ENCODE measurements at places on chromosomes 3 and 15. TPM values are rescaled to one million over a fixed set of nuclear protein-coding genes. Genes with fewer than 3 reads are reported as not detected.
A peak's percentile ranks its signal among the peaks of the same experiment; 100 is the strongest.

TRPM1 gene
- under 0.01 TPM for total RNA-seq

PDCD7 gene
- 20.7 TPM for total RNA-seq

CCDC33 gene
- 0.86 TPM for total RNA-seq

RTP3 gene
- 0.43 TPM for total RNA-seq

TRAK1 gene
- 44.5 TPM for total RNA-seq

STRIT1 gene
- not detected for total RNA-seq

TMC3 gene
- total RNA-seq: not detected

ALS2CL gene
- total RNA-seq: 2.6 TPM

GRCh38 chr15:51403072-51403878, 61.8 kb downstream of the GLDN start:
- DNase-seq: peak; percentile 58

DNA sequence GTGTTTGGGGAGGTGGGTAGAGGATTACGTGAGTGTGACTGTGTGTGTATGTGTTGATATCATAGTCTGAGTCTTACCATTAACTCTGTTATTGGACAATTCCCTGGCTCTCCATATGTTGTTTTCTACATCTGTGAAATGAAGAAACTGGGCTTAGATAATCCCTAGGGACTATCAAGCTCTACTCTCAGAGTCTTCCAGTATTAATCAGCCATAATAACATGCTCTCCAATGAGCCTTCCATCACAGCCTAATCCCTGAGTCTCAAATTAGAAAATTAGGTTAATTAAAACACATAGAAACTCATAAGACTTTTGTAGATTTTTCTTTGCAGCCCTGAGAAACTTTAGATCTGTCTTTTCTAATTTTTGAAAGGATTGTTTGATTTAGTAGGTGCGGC, 404.2 kb upstream of the RARB start:
- no peak for DNase-seq

DNA sequence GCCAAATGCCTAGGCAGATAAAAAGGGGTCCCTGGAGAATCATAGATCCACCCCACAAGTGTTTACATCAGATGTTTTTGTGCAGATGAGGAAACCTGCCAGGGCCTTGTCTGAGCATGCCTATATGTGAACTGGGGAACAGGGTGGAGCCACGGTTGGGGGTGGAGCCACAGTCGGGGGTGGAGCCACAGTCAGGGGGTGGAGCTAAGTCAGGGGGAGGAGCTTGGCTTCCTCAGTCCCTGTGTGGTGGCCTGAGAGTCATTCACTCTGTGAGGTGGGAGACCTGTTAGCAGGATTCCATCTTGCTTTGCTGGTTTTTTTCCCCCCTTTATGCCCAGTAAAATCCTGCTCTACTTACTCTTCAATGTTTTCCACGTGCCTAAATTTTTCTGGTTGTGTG, 57.8 kb upstream of the TGFBR2 start:
- no peak for DNase-seq

- peak; percentile 78 for DNase-seq
Observed at GRCh38 chr3:53160660-53161449, at the start of gene PRKCD. PRKCD (plus strand) TSS chr3:53161209; CDS start chr3:53178423, 17,214 bp downstream.

DNA sequence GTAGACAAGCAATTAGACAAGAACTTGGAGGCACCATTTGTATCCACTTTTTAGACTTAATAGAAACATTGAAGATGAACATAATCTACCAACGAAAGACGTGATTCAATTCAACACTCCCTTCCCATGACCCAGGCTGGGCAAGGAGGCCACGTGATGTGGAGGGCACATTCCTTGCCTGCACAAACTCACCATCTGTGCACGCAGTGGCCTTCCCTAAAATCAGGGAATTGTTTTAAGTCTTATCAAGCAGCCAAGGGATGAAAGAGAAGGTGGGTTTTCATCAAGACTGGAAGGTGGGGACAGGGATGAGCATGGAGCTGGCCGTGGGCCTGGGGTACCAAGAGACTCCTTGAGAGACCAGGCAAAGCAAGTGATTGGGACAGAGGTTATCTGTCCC, 13.5 kb downstream of the STARD5 start:
- no peak for DNase-seq

- DNase-seq: no peak
Observed at GRCh38 chr3:173253471-173253870, 112.4 kb upstream of the SPATA16 start.

- no peak for DNase-seq
Observed at GRCh38 chr15:85475711-85476110, 95.3 kb downstream of the AKAP13 start.

GRCh38 chr3:40379674-40380306, 7.2 kb upstream of the ENTPD3 start:
- peak; percentile 13 for DNase-seq

GRCh38 chr3:95037097-95037496, 974.2 kb downstream of the NSUN3 start:
- DNase-seq: no peak

DNA sequence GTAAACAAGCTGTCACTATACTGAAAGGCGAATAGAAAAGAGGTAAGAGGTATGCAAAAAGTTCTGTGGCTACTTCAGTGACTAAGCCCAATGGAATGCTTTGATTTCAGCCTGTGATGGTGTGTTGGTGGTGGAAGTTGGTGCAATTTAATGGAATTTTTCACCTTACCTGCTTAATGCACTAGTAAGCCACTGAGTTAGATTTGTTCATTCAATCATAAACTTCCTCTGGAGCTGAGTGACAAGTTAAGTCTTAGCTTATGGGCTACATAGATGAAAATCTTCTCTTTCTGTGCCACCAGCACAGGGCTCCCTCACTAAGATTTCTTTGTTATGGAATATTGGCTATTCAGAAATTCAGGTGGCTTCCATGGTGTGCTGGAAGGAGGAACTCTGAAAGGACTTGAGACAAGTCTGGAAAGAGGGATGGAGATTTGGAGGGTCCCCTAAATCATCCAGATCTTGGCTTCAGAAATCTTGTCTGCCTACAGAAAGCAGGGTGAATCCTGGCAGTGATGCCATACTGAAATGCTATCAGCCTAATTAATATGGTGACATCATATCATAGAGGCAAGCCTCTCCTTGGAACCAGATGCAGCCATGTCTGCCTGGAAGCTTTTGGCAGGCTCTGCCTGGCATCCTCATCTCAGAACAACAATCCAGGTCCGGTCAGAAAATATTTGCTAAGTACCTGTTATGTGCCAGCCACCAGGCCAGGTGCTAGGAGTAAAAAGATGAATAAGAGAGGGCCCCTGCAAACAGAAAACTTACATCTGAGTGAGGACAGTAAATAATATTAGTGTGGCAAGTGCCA, 8.1 kb upstream of the GAP43 start:
- DNase-seq: peak; percentile 1

GRCh38 chr3:53939813-53940212, 48.2 kb upstream of the SELENOK start:
- DNase-seq: no peak

DNA sequence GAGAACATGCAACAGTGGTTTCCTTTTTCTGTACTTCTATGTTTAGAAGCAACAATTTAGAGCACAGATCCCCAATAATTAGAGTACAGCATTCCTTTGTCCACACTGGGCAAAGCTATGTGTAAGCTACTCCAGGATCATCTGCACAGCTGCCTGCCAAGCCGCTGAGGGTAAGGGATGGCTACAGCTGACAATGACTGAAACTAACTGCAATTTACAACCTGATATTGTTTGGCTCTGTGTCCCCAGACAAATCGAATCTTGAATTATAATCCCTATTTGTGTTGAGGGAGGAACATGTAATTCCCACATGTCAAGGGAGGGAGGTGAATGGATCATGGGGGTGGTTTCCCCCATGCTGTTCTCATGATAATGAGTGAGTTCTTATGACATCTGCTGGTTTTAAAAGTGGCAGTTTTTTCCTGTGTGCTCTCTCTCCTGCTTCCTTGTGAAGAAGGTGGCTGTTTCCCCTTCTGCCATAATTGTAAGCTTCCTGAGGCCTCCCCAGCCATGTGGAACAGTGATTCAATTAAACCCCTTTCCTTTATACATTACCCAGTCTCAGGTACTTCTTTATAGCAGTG, 54.8 kb upstream of the TNFSF10 start:
- DNase-seq: no peak

DNA sequence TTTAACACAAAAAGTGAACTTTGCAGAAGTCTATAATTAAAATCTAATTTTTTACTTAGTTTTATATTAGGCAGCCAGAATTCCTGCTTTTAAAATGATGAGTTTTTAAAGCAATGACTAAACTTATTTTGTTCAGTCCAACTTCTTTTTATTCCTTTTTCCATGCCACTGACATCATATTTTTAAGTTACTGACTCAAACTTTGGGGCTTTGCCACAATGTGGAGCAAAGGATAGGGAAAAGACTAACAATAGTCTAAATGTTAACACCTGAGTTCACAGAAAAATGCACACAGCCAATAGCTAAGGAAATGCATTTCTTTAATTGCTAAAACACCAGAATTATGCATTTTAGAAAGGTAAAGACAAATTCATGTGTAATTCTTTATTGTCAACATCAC, 647.6 kb upstream of the DPPA4 start:
- no peak for DNase-seq

- no peak for DNase-seq
Observed at GRCh38 chr3:126508564-126508964, 9.0 kb downstream of the UROC1 start.

DNA sequence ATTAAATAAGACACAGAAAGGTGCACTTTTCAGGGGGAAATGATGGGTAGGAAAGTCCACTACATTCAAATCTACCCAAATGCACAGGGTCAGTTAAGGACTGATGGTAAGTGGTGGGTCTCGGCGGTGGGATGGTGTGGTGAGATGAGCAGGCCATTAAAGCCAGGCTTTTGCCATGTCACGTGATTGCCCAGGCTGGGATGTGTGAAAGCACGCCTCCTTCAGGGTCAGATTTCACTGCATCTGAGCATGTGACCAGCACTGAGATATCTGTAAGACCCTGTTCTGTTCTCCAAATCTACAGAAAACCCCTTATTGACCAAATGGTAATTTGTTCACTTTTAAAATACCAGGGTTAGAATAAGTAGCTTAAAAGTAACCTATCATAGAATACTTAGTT, 301.5 kb downstream of the MEX3B start:
- no peak for DNase-seq

GRCh38 chr3:152109038-152109437, 159.7 kb upstream of the MBNL1 start:
- DNase-seq: no peak

- DNase-seq: no peak
Observed at GRCh38 chr3:37477711-37478487, 303.5 kb upstream of the LRRFIP2 start.

- no peak for DNase-seq
Observed at GRCh38 chr3:100656945-100657344, 47.5 kb downstream of the ADGRG7 start.

DNA sequence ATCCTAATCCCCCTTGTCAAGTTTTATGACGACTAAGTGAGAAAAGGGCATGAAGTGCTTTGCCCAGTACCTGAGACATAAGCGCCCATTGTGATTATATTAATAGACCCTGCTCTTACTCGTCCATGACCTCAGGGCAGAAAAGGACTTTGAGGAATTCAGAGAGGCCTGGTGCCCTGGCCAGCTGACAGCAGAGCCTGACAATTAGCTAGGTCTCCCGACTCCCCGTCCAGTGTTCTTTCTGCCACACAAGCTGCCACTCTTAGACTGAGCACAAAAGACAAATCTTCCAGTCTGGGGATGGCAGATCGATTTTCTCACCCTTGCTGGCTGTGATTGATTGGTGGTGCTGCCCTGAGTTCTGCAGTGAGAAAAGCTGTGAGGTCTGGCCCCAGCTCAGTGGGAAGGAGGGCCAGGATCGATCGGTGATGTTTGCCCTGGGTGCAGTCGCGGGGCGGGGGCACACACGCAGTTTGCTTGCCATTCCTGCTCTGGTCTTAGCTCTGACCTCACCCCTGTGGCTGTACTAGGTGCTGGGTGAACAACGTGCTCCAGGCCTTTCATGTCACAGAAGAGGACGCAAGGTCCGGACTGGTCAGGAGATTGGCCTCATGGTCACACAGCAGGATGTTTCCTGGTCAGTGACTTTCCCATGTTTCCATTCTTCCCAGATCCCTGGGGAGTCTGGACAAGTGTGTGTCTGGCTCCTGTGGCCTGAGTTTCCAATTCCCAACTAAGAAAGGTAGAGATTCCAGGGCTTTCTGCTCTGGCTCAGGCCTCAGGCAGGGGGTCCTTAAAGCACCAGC, 67.4 kb upstream of the TLE3 start:
- no peak for DNase-seq

DNA sequence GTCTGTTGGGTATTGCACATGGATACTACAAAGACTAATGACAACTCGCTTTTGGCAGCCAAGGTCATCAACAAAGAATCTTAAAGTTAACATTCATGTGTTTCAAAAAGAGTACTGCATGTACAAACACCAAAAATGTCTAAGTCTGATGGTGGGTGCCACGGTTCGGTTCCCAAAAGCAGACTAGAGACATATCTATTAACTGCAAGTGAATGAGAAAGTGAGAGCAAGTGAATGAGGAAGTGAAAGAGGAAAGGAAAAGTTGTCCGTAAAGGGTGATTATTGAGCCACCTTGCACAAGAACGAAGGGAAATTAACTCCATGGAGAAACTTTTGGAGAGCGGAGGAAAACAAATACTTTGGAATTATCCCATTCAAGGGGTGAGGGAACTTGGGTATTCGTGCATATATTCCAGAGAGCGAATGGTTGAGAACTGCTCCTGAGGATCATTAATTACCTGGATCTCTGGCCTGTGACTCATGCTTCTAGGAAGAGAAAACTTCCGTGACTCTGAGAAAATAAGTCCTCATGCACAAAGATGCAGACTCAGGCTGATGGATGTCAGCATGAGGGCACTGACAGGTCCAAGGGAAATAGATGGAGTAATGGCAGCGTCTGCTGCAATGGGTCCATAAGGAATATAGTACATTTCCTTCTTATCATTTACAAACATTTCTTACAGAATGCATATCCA, 336.5 kb upstream of the TGFBR2 start:
- no peak for DNase-seq

DNA sequence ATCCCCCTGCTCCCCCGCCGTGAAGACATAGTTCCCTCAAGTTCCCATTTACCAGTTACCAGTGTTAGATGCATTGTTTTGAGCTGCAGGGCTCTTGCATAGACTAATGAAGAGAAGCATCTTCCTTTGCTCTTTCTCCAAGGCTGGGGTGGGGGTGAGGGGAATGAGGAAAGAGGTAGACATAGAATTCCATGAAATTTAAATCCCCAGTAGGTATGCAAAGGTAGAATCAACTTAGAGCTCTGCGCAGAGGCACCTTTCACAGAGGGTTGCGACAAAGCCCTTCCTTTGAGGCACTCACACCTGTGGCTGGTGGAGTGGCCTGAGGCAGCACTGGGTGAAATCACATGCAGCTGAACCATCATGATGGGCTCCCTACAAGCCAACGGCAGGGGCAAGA, 101.3 kb downstream of the WDR76 start:
- DNase-seq: no peak

GRCh38 chr15:53305554-53305953, 453.9 kb downstream of the WDR72 start:
- no peak for DNase-seq

DNA sequence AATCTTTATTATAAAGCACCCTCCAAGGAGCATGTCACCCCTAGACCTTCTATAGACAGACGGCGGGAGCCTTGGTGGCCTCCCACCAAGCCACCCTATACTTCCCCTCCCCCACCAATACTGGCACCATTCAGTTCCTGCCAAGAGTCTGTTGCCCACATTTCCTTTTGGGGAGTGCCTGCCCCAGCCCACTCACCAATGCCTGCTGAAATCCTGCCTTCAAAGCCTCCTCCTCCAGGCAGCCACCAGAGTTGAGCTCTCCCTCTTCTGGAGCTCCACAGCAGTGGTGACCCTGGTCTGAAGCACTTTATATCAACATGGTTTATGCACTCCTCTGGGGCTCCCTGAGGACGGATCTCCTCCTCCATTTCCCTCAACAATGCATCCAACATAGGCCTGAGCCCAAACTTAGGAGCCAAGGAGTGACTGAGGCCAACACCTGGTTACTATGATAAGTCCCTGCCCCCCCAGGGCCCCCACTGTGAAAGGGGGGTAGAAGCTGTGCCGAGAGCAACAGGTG, 8.8 kb downstream of the CCDC33 start:
- no peak for DNase-seq

Data from fibroblast of villous mesenchyme (primary cell).